ENCODE measurements at places on chromosomes 5 and 9. TPM values are rescaled to one million over a fixed set of nuclear protein-coding genes. Genes with fewer than 3 reads are reported as not detected.

The ESM1 gene
- not detected for total RNA-seq

The MEIKIN gene
- total RNA-seq, result not detected

The SPAG8 gene
- 0.46 TPM for total RNA-seq

The BTNL9 gene
- 0.88 TPM for total RNA-seq

The PCDH12 gene
- total RNA-seq, result not detected

The RNF180 gene
- 2.5 TPM for total RNA-seq

The LCN1 gene
- total RNA-seq, result not detected

The PDGFRB gene
- 3.9 TPM for total RNA-seq

The SLC34A3 gene
- total RNA-seq, result not detected

DNA sequence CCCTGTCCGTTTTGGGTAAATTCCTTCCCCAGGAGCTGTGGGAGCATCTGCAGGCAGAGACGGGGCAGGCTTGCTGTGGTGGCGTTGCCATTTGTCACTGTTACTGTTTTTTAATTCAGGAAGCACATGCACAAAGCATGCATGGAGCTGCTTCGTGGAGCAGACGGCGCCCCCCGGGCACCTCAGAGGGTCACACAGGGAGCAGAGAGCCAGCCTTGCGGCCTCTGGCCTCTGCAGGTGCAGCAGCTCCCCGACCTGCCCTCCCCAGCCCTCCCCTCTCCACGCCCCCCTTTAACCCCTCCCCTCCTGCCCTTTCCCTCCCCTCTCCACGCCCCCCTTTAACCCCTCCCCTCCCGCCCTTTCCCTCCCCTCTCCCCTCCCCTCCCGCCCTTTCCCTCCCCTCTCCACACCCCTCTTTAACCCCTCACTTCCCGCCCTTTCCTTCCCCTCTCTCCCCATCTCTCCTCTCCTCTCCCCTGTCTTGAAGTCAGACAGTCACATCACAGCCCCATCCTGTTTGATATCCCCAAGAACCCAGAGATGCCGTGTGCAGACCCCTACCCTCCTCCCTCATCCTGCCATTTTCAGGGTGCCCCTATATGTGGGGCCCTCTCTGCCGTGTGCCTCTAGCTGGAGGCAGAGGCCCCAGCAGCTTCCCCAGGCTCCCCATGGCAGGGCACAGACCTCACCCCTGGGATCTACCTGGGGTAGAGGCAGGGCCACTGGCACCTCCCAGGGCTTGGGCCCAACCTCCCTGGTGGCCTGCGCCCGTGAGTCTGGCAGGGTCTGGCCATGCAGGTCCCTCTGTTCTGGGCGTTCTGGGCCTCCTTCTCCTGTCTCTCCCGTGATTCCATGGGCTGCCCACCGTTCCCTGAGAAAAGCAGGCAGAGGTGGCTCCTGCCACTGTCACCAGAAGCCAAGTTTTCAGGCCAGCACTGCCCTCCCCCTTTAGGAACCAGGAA is 29.6 kb upstream of the UBAC1 start:
- DNase-seq, result peak; percentile 78

GRCh38 chr9:126630458-126631237 is 16.9 kb downstream of the LMX1B start:
- DNase-seq, result no peak

GRCh38 chr5:38456657-38457399 is 99.6 kb downstream of the LIFR start:
- no peak for DNase-seq

DNA sequence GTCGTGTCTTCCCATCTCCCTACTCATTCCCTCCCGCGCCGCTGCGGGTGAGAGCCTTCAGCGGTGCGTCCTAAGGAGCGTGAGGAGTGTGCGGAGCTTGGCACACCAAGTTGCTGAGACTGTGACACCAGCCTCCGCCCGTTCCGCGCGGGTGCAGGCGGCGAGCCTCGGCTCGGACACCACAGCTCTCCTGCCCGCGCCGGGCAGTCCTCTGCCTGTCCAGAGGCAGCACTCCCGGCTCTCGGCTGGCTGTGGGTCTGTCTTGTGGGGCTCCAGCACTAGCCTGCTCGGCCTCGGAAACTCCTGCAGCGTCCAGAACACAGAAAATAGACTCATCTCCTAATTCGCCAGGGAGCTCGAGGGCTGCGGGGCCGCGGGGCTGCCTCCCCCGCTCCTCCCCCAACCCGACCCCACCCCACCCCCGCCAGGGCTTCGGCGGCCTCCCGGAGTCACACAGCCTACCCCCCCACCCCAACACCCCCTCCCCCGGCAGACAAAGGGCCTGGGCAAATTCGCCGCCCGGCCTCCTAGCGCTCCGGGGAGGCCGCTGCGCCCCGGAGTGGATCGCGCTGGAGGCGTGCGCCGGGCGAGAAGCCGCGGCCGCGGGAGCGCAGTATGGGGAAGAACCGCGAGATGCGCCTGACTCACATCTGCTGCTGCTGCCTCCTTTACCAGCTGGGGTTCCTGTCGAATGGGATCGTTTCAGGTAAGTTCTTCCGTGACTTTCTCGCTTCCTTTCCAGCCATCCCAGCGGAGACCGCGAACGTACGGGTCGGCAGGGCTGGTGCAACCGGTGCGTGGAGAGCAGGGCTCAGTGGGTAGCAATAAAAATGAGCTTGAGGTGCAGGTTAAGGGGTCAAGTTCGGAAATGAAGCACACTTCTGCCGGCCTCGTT is at the start of gene ADAMTS19:
Gene ADAMTS19 (plus strand): TSS at position 522 of the 895 bp plus-strand sequence. CDS start 94 bp downstream, at position 616.
- peak; percentile 69 for DNase-seq

GRCh38 chr9:37897665-37898064 is 6.3 kb downstream of the SLC25A51 start:
- DNase-seq, result no peak

DNA sequence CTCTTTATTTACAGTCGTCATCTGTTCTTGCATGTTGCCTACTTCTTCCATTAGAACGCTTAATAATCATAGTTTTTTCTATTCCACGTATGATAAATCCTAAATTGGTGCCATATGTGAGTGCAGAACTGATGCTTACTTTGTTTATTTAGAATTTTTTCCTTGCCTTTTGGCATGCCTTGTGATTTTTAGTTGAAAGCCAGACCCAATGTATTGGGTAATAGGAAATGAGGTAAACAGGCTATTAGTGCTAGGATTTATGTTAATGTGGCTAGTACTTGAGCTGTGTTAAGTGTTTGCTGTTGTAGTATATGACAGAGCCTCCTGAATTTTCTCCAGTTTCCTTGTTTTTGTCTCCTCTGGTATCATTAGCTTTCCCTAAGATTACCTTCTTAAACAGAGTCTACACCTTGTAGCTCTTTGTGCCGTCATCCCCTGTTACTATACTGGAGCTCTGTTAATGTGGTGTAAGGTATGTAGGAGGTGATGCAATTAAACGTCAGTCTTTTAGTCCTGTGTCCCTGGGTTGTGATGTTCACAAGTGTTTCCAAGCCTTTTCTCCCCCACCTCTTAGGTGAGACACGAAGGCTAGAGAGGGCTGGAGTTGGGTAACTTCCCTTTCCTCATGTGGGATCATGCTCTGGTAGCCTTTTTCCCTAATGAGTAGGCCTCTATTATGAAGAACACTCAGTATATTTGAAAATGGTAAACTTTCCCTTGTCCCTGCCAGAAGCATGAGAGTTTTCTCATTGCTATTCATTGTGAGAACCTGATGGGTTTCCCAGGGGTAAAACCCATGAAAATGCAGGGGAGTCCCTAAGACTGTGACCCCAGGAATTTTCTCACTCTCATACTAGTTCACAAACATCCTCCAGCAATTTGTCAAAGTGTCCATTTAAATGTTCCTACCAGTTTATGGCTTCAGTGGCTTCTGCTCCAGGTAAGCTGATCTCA is 21.2 kb downstream of the SPATA31D3 start:
- no peak for DNase-seq

- DNase-seq, result no peak
Measured at GRCh38 chr5:10914741-10915480, 153.9 kb upstream of the DAP start.

DNA sequence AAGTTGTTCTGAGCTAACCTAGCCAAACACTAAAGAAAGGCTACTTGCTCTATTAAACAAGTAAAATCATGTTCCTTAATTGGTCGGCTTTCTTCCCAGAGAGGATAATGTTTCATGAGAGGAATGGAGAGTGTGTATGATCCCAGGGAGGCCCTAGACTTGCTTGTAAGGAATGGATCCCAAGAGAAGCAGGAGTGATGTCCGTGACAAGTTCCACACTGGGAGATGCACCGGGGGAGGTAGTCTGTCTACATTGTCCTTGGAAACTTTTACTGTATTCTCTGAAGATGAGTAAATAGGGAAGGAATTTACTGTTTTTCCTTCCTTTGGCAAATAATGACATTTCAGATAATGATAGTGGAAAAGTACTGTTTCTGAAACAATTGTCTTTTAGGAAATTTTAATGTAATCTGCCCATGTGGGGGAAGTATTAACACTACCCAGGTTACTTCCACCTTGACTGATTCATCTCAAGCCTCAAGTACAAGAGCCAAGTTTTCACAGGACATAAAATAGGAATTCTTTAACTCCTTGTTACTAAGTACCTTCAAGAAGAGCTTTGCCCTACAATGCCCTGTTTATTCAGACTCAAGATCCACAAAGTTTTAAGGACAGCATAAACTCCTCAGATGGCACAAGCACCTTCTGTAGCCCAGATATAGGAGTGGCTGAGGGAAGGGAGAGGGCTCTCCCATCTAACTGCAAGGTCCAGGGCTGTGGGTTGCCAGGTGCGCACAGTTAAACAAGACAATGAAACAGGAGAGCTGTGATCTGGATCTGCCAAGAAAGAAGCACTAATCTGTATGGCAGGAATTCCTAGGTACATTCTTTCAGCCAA is 152.1 kb downstream of the GNA14 start:
- DNase-seq, result no peak

DNA sequence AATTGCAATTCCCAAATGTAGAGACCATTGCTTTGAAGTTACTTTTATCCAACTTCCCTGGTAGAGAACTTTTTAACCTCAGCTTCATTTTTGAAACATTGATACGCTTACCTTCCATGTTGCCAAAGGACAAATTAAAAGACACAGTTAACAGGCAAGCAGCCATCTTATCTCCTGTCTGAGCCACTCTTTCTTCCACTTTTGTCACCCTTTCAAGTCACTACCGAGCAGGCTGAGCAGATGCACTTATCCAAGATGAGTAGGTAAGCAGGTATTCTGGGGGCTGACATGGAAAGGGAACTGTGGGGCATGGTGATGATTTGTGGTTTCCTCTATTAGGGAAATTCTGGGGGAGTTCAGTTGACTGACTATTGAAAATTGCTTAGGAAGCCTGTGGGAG is 66.7 kb downstream of the DOCK2 start:
- no peak for DNase-seq

DNA sequence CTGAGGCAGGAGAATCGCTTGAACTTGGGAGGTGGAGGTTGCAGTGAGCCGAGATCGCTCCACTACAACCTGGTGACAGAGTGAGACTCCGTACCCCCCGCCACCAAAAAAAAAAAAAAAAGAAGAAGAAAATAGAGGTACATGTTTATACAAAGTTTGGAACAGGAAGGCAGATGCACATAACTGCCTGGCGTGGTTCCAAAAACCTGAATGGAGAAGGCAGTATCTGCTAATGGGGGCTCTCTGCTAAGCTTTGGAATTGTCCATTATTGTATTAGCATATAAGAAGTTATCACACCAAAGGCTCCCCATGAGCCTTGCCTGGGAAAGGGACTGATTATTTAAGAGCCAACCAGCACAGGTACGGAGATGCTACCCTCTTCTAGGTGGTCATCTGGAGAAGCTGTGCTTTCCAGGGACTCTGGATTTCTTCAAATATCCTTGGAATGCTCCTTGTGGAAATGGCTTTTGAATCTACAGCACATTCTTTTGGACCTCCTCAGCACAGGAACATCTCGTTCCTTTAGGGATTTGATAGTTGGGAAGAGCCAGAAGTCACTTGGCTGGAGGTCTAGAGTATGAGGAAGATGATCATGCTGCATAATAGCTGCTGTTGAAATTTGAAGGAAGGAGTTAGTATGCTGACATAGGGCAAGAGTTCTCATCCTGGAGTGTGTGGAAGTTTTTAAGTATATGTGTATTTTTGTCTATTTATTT is 42.5 kb upstream of the ABCA1 start:
- no peak for DNase-seq

DNA sequence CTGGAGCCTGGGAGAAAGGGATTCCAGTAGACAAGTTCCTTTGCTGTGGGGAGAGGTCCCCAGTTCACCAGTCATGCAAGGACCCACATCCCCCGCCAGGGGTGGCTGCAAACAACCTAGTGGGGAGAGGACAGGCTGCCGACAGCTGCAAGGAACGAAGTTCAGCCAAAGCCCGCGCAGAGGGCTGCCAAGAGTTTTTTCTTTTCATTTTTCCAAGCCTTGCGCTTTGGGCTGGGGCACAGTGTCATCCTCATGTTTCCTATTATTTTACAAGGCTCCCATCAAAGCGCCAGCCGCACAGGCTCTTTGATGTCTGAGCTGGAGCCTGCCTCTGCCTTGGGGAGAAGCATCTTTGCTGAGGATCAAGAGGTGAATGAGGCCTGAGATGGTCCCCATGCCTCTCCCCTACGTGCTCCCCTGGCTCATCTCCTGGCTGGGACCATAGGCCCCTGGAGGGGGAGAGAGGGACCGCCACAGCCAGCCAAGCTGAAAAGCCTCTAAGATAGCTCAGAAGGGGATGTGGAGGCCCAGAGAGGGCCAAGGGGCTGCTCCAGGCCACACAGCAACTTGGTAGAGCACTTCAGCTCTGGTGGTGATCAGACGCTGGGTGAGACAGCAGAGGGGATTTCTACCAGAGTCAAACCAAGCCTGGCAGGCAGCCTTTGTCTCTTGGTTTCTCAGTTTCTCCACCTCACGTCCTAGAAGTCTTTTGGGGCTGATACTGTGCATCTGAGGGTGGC is 50.4 kb upstream of the SYNPO start:
- DNase-seq, result peak; percentile 73

DNA sequence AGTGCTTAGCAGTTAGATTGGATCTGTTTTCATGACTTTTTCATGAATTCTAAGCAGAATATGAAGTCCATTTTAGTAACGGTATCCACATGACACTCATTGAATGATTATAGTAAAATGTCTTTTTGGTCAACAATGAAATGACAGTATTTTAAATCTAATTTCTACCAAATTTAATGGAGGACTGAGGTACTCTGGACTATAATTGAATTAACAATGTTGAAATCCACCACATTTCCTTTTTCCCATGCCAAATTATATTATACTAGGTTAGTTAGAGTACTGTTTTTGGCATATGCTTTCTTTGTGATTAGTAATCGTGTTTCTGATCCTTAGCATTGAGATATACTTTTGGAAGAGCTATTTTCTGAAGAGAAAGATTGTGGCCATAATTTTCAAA is 40.6 kb downstream of the CDC42SE2 start:
- no peak for DNase-seq

- no peak for DNase-seq
Measured at GRCh38 chr9:131006601-131007000, 2.4 kb upstream of the LAMC3 start.

DNA sequence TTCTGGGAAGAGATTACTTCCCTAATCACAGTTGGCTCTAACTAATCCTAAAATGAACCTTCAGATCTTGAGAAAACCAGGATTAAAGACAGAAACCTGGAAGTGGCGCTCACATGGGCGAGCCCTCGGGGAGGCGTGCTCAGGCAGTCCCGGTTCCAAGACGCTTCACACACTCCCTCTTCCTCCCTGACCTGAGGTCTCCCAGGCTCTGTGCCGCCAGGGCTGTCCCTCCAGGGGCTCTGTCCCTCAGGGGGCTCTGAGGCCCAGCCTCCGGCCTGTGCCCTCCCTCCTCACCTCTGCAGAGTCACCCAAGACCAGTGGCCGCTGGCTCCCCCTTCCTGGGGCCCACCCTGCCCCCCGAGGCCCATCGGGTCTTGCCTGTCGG is 10.2 kb downstream of the SLC9A3 start:
- no peak for DNase-seq

GRCh38 chr9:28688172-28688571 is 1114.9 kb upstream of the C9orf72 start:
- no peak for DNase-seq

- DNase-seq, result peak; percentile 63
Measured at GRCh38 chr5:157026789-157027424, 32.0 kb downstream of the HAVCR1 start.

GRCh38 chr9:133673258-133673655 is 37.1 kb downstream of the DBH start:
- no peak for DNase-seq

Measured in H9 (cell line).